ENCODE measurements at places on chromosomes 2 and 18.
A peak's percentile ranks its signal among the peaks of the same experiment; 100 is the strongest.

DNA sequence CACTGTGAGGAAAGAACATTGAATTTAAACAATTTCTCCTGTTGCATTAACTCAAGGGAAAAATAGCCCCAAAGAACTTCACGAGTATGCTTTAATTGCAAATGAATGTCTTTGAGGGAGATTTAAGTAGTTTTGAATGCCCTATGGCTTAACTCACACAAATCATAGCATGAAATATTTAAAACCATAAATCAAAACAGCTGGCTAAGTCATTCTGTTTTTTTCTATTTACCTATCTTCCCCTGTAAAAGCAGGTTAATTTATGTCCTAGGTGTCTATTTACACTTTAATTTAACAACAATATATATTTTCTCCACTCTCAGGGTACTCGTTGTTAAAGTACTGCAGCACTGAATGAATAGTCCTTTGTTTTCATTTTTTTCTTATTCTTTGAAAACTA lies 118.8 kb upstream of the PIEZO2 start:
- DNase-seq = no peak

- no peak for DNase-seq
Measured at GRCh38 chr2:237898057-237898414, 38.6 kb downstream of the RAMP1 start.

- DNase-seq = no peak
Measured at GRCh38 chr2:79792090-79792489, 279.2 kb downstream of the CTNNA2 start.

GRCh38 chr2:138157372-138157771 lies 193.1 kb downstream of the HNMT start:
- DNase-seq = no peak

DNA sequence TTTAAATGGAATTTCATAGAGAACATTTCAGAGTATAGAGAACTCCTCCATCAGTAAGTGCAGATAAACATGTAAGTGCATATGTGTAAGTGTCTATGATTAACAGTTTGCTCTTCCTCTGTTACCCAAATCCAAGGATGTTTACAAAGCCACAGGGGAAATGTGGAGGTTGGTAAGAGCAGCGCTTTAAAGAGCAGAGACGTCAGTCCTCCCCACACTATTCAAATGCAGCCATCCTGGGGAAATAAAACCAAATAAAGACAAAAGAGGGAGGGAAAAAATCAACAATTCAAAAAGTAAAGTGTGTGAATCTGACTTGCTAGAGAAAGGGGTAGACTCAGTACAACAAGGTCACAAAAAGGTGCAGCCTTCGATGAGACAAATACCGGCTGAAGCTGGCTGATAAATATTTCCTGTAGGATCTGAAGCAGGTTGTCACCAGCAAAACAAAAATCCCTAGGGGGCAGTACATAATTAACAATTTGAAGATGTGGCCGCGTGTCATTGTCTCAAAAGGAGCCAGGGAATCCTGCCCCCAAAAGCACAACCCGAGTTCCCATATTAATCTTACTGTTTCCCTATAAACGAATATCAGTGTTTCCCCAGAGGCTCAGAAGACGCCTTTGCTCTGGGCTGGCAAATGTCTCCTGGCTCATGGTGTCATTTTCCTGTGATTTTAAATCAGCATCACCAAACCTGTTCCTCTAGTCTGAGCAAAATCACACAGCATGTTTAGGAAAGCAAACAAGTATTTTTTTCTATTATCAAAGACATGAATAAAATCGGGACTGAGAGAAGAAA lies 216.5 kb downstream of the CDCA7 start:
- peak; percentile 83 for DNase-seq

- no peak for DNase-seq
Measured at GRCh38 chr2:95018861-95019550, 6.5 kb upstream of the MAL start.

DNA sequence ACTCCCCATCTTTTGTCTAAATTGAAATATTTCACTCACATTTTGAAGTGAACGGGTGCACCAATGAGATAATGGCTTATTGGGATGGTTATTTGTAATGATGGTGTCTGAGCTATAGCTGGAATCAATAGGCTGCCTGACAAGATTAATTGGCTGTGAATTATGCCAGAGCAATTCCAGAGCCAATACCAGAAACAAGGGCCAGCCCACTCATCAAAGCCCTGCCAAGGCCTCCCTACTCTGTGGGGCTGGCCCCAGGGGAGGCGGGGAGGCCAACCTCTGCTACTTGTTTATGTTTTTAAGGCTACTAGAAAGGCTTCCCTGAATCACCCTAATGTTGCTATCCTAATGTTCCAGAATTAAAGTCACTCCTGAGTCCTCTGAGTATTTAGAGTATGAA lies 29.1 kb upstream of the NEMP2 start:
- DNase-seq = no peak

DNA sequence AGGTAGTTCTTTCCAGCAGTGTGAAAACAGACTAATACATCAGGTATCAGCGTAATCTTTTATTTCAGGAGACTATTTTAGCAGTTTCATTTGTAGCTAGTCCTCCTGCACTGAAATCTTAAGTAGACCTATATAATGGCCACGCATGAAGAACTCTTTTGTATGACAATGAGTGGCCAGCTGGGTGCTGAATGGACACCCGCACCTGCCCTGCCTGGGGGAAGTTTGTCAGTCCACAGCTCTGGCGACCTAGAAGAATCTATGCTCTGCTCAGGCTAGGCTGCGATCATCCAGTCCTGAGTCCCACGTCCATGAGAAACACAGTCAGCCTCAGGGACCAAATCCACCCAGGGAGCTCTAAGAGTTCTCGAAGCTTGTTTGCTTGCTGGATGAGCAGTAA lies 709.2 kb upstream of the ID2 start:
- DNase-seq = no peak

GRCh38 chr2:30784682-30785081 lies 22.6 kb downstream of the CAPN13 start:
- DNase-seq = no peak

- DNase-seq = no peak
Measured at GRCh38 chr2:104658144-104658835, 195.6 kb upstream of the POU3F3 start.

- DNase-seq = peak; percentile 88
Measured at GRCh38 chr2:33291278-33292013, 185.0 kb upstream of the RASGRP3 start.

DNA sequence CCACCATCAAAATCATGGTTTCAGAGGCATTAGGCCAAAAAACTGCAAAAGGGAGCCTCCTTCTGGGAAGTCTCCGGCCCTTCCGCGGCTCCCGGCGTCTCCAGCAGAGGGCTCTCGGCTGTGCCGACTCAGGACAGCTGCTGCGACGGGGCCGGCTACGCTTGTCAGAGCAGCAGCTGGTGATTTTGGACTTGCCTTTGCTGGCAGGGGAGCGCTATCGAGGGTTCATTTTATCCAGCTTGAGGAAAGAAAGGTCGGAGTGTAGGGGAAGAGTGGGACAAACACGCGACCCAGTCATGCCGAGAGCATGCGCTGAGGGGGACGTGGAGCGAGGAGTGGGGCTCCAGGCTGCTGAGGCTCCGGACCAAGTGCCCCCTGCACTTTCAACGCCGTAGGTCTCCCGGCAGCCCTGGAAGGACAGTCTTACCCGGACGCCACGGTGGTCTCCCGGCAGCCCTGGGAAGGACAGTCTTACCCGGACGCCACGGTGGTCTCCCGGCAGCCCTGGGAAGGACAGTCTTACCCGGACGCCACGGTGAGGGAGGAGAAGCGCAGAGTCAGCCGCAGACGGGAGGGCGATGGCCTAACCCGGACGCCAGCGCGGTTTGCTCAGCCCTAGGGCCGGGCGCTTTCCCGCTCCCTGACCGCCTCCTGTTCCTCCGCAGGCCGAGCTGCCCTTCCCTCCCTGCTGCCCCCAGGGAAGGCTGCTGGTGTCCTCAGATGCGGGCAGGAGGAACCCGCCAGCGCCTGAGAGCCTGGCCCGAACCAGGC lies 21.7 kb downstream of the DDX18 start:
- DNase-seq = no peak

DNA sequence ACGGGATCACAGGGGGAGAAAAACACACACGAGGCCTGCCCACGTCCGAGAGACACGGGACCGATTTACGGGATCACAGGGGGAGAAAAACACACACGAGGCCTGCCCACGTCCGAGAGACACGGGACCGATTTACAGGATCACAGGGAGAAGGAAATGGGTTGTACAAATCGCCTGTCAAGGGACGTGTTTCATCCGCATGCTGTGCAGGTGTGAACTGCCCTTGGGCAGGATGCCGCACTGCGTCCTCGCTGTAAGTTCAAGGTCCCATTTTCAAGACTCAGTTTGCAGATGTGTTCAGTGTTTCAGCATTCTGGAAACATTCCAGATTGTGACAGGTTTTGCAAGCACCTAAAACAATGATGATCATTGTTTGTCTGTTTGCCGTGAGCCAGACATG lies 2.3 kb upstream of the KCNG2 start:
- no peak for DNase-seq

DNA sequence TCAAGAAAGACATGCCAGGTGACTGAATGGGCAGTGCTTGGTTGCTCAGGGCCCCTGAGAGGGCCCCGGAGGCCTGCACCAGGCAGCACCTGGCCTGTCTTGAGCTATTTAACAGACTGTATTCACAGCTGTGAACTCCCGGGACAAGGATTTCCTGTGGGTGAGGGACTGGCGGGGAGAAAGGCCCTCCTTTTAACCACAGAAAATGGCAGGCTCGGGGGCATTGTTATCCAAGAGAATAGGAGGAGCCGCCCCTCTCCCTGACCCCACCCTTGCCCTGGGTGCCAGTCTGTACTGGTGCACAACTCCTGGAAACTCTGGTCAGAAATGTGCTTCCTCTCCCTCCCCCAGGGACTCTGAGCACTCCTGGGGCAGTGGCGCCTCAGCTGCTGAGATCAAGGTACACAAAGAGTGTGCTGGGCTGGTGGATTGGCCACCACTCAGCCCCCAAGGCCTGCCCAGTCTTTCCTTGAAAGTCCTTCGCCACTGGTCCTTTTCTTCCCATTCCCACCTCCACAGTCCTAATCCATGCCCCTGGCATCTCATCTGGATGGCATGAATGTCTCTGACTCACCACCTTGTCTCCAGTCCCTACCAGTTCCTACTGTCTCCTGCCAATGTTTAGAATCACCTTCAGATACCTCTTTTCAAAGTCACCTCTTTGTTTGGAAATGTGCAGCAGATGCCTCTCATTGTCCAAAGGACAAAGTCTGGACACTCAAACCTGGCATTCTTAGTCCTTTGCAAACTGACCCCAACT lies 19.6 kb upstream of the EPAS1 start:
- no peak for DNase-seq

- no peak for DNase-seq
Measured at GRCh38 chr18:64019922-64020756, 50.3 kb downstream of the SERPINB8 start.

DNA sequence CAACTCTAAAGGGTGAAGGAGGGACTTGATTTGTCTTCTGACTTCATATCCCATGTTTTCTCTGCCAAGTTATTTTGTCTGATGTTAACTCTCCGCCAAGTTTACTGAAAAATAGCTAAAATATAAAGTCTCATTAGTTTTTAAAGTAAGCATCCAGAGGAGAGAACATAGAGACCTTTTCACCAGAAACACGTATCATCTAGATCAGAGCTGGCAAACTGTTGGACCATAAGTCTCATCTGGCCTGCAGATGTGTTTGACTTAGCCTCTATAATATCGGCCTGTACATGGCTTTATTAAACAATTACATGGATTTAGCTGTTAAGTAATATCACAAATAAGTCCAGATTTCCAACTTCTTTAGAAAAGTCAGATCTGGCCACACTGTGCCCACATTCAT lies 182.6 kb downstream of the PLCL1 start:
- DNase-seq = no peak

DNA sequence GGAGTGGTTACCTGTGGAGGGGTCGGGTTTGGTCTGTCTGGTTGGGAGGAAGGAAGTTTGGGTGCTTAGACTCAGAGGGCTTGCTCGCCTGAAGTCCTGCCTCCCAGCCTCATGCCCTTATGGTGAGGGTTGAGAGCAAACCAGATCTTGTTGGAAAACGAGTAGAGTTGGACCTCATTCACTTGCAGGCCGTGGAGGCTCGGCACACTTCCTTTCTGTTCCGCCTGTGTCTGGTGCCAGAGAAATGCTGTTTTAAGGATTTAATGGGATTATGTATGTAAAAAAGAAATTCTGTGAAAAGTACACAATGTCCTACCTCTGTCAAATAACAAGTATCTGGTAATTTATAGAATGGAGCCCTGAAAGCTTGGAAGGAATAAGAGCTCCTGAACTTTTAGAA lies 29.6 kb downstream of the GATA6 start:
- DNase-seq = no peak

GRCh38 chr2:57563015-57563414 lies 483.6 kb upstream of the VRK2 start:
- DNase-seq = no peak

DNA sequence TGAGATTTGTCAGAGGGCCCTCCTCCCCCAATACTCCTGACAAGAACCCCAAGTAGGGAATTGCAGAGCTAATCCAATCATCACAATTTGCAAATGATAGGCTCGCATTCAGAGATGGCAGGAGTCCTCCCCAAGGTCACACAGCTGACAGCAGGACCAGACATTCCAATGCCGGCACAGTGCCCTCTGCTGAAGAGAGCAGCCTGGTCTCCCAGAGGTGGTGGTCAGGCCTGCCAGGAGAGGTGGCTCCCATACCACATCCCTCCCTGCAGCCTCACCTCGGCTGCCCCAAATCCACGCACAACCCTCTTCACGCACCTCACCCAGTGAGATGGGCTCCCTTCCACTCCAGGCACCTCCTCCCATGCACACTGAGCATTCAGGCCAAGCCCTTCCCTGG lies 25.4 kb downstream of the EN1 start:
- DNase-seq = no peak

DNA sequence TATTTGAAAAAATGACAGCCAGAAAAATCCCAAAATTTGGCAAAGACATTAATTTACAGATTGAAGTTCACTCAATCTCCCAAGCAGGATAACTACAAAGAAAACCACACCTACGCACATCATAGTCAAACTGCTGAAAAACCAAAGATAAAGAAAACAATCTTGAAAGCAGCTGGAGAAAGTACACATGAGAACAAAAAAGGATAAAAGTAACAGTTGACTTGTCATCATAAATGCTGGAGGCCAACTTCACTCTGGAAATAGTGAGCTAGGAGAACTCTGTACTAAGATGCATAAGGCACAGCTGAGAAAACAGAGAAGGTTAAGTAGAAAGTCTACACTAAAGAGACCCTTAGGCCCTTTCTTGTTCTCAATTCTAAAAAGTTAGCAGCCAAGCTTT lies 73.1 kb downstream of the TLK1 start:
- no peak for DNase-seq

DNA sequence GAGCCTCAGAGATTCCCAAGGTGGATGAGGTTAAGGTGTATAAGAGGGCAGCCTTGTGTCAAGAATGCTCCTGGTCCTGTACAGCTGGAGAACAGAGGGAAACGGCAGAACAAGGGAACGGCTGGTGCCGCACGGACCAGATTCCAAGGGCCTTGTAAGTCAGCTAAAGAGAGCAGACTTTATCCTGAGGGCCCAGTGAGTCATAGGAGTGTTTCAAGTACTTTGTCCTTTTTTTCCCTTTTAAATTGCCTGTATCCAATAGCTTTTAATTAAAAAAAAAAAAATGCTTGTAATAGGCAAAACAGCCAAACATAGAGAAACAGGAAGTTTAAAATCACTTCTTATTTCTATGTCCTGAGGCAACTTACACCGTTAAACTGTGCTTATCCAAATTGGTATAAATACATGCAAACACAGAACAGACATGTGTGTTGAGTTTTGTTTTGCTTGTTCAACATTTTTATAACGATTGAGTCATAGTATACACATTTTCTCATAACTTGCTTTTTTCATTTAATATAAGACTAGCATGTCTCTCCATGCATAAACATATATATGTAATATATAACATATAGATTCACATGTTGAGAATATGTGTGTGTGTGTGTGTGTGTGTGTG lies 42.1 kb upstream of the EVA1A start:
- no peak for DNase-seq

Measured in NCI-H2029 treated with DMSO at 0.1 percent for 48 hours (cell line).